Fibroblast of the conjunctiva (primary cell): ENCODE measurements at places on chromosomes 7 and 10.
A peak's percentile ranks its signal among the peaks of the same experiment; 100 is the strongest.

GRCh38 chr10:12922117-12922900, 79.2 kb downstream of the CCDC3 start:
- no peak for DNase-seq

GRCh38 chr7:129375141-129375938, 58.9 kb upstream of the STRIP2 start:
- no peak for DNase-seq

DNA sequence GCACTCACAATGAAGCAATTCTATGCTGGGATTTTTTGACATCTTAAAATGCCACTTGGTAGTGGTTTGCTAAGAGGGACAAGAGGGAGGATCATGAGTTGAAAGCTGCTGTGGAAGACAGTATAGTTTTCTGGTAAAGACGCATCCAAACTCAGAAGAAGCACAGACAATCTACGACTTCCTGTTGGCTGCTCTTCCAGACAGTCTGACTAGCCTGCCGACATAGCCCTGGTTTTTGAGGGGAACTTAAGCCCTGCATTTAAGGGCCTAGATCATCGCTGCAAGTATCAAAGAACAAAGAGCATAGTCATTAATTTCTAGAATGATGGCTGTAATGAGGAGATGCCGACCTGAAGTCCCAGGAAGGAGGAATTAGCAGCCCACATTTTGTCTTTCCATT, 99.9 kb upstream of the IKZF1 start:
- no peak for DNase-seq

DNA sequence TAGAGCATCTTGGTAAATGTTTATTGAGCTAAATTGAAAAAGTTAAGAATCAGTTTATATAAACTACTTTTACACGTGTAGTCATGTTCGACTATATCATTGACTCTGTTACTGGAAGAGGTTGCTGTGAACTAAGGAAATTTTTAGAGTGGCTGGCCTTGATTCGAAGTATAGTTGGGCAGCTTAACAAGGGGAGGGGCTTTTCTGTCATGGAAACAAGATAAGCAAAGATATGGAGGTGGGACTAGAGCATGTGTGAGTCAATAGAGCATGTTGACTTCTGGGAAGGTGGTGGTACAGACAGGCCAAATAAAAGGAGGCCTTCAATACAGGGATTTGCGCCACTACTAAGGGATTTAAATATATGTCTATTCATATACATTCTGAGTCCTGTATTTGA, 7.6 kb downstream of the ATP5F1C start:
- DNase-seq, result no peak

DNA sequence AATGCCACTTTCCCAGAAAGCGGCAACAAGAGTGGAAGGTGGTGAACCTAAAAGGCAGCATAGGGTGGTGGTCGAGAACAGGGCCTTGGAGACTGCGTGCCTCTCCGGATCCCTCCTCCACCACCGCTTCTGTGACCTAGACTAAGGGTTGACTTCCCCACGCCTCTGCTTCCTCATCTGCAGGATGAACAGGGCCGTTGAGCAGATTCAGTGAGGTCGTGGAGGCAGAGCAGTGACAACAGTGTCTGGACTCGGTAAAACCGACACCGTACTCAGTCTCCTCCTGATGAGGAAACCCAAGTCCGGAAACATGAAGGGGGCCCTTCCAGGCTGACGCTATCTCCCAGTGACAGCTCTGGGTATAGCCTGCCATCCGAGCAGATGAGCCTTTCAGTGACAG, 162.6 kb downstream of the CELF2 start:
- no peak for DNase-seq

DNA sequence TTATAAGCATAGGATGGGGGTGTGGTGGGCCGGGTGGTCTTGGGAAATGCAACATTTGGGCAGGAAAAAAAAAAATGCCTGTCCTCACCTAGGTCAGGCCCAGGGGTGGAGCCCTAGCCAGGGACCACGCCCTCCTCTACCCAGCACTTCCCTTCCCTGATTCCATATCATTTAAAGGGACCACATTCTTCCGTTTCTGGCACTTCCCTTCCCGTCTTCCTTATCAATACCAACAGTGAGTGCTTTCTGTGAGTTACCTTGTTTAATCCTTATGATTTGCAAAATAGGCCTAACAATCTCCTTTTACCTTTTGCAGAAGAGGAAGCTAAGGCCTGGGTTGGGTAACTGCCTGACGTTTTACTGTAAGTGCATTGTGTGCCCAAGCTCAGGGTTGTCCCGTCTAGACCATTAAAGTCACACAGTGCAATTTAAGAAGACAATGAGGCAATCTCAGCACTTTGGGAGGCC, 16.7 kb upstream of the C10orf95 start:
- DNase-seq, result no peak

DNA sequence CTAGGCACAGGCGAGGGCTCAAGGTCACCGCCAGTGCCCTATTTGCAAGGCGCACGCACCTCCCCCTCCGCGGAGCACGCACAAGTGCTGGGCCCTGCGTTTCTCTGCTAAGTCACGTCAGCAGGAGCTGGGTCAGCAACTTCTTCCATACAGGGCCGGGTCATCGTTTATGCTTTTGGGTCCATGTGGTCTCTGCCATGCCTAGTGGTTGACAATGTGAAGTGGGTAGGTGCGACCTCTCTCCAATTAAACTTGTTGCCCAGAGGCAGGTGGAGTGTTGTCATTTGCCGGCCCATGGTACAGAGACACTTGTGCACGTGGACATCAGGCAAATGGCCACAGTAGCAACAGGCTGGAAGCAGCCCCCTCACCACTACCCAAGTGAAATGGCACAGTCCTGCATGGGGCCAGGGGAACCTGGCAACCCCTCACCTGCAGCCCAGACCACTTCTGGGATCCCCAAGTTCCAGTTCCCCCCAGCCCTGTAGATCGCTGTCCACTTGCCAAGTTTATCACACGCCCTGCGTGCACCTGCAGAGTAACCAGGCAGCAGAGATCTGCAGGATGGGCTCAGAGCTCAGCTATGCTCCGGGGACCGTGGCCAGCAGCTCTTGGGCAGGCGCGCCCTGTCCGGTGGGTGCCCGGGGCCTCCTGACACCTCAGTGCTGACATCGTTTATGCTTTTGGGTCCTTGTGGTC, 86.1 kb upstream of the PPP2R2D start:
- no peak for DNase-seq

DNA sequence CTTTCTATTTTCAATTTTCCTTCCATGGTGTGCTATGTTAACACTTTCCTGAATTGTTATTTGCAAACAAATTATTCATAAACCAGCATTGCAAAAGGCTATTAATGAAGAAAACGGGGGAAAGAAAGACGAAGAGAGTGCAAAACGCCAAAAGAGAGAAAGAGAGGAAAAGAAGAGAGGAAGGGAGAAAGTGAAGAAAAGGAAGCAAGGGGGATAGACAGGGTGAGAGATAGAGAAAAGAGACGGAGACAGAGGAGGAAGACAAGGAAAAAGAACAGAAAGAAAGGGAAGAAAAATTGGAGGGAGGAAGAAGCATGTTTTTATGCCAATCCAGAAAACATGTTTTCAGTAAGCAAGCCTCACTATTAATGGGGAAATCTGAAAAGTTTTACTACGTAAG, 310.6 kb downstream of the TFEC start:
- DNase-seq, result no peak

- DNase-seq, result no peak
These were observed 80.0 kb downstream of the RBM33 start for GRCh38 chr7:155724327-155725005.

DNA sequence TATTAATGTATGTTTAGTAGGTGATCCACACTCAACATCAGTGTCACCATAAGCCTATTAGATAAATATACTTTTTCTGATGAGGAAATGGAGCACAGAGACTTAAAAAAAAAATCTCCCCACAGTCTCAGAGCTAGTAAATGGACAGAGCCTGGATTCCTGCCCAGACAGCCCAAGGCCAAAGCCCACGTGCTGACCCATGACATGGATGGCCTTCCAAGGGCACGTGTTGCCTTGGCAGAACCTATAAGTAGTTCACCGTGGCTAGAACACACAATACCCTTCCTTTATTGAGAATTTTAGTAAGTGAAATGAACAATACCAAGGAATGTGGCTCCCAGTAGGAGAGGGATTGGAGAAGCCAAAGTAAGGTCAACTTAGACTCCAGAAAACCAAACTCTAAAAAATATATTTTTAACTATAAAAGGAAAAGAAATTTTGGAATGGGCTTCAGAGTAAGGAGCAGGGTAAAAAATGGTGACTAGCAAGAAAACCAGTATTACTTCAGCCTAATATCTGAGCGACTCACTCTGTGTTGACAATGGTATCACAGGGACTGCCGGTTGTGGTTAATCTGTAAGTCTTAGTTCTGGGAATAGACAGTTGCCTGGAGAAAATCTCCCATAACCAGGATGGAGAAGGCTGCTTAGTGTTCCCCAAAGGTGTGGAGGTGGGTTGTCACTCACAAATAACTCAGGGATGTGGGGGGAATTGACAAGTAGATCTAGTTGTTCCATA, 223.0 kb downstream of the SORCS1 start:
- no peak for DNase-seq

DNA sequence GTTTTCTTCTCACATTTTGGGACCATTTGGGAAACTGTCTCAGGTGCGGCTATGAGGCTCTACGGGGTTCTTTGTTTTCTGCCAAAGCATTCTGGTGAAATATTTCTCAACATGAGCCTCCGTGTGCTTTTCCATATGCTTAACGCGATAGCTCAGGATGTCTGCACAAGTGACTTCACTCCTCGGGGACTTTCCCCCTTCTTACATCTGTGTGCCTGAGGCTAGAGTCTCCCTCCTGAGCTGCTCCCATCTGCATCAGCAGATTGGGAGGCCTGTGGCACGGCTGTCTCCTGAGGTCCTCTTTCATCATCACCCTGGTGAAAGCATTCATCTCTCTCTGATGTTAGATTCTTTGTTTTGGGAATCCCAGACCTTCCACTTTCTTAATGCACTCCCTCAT, 1190.9 kb downstream of the TYW1 start:
- DNase-seq, result no peak

GRCh38 chr10:45155784-45156183, 155.1 kb downstream of the ZNF22 start:
- DNase-seq, result no peak

- no peak for DNase-seq
These were observed 129.8 kb upstream of the CHST15 start for GRCh38 chr10:124222988-124223710.

- DNase-seq, result no peak
These were observed 66.7 kb downstream of the HHEX start for GRCh38 chr10:92756201-92757065.

- peak; percentile 17 for DNase-seq
These were observed 2.8 kb downstream of the FAM20C start for GRCh38 chr7:195010-195829.

DNA sequence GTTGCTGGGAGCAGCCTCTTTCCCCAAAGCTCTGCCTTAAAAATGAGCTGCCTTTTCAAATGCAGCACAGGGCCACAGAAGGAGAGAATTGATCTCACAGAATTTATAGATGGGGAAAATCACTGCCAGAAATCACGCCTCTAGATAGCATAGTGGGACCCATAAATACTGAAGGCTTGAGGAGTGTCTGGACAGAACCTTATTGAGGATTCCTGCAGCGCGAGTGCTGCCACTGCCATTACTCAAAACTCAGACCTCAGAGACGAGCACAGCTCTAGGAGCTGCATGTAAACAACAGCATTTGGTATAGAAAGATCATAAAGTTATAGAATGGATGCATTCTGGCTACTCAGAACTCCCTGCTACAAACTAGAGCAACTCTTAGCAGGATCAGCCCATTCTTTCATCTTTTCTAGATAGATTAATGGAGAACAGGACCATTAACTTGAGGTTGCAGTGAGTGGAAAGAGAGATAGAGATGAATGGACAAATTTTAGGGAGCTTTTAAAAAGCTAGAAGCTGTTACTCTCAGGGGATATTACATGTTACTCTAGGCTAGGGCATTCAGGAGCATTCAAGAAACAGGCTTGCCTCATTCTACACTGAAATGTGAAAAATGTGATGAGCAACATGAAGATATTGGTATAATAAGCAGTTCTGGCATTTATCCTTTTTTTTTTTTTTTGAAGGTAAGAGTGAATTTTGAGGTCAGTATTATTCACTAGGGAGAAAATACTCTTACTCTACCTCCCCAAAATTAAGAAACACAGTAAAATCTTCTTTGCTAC, 267.2 kb upstream of the SLC26A5 start:
- DNase-seq, result no peak

- DNase-seq, result no peak
These were observed 20.8 kb downstream of the LOXL4 start for GRCh38 chr10:98246911-98247805.

GRCh38 chr7:75879771-75880184, 944 bp downstream of the RHBDD2 start:
- DNase-seq, result no peak

DNA sequence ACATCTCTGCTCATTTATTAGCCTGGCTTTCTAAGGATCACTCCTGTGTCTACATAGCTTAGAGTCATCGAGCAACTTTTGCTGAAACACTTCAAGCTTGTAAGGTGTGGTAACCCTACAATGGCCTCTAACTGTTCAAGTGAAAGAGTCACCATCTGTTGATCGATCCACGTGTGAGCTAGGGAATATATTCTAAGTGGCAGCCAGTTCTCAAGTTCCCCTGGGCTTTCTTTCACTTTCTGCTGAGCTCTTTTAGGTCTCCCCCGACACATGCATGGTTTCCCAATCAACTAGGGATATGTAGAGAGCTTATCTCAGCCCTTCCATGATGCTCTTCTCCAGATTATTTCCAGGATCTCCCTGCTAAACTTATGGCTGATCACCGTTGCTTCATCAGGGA, 15.5 kb downstream of the AOAH start:
- DNase-seq, result no peak

DNA sequence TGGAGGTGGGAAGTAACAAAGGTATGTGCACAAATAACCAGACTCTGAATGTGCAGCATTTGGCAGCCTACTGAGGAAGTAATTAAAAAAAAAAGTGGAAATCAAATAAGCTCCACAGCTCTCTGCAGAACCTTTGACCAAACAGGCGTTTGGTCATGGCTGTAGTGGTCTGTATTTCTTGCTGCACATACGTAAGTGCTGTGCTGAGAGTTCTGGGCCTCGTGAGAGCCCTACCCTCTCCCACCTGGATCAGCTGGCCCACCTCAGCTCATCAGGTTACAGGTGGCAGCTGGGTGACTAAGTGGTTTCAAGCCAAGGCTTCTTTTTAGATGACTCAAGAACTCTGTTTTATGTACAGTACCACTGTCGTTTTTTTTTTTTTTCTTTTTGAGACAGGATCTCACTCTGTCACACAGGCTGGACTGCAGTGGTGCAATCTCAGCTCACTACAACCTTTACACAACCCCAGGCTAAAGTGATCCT, 178.2 kb upstream of the KLF6 start:
- no peak for DNase-seq

DNA sequence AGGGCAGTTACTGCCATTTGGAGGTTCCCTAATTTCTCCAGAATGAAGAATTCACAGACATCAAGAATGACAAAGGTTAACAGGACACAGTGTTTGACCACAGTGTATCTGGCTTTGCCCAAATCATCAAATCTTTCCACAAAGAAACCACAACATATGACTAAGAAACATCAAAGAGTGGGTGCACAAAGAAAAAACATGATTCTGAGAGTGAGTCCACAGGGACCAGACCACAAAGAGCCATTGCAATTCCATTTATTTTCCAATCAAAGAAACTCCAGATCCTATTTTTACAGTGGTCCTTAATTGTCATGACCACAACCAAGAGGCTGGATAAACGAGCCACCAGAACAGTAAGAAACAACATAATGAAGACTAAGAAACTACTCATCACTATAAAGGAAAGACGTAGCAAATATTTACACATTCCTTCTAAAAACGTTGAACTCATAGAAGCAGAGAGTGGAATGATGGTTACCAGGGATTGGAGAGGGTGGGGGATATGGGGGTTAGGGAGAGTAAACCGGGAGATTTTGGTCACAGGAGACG, 286.5 kb downstream of the DOCK4 start:
- DNase-seq, result no peak
